ENCODE measurements at places on chromosomes 13 and 19.

GRCh38 chr13:66830940-66831716, 399.0 kb downstream of the PCDH9 start:
- no peak for DNase-seq

GRCh38 chr13:78764665-78765064, 105.7 kb upstream of the OBI1 start:
- no peak for DNase-seq

DNA sequence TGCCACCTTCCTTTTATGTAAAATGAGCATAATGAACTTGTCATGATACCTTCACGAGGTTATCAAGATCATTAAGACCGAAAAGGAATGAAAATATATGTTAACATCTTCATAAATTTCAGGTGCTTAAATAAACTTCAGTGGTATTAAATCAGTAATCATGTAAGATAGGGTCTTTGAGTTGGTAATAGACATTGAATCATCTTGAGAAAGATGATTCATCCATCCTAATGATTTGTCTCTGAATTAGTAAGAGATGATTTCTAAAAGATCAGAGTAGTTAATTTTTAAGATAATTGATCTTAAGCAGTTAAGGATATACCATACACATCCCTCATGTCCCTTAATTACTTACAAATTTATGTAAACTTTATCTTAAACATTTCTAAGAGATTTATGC, 52.0 kb downstream of the COG3 start:
- DNase-seq = no peak

DNA sequence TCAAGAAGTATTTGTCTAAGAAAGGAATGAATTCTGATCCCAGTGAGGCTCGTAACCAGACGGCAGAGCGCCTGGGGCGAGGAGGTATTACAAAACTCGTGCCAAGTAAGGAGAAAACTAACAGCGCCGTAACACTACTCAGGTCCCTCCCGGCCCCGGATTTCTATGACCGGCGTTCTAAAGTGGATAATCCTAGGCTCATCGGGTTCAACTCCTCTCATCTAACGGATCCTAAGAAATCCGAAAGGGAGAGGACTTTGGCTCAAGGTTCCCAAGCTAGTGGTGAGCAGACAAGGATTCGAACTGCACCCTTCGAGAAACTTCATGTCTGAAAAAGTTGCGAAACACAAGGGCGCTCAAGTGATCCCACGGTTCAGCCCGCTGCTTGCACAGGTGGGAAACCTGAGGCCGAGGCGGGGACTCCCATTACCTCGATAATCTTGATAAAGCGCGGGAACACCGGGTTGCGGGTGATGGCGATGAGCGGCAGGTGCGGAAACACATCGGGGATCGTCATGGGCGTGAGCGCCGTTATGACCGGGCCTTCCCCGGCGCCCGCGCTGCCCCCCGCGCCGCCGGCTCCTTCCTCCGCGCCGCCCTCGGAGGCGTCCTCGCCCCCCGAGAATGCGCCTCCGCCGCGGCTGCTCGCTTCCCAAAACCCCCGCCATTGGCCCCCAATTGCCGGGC, 529 bp downstream of the LONP1 start:
- peak; percentile 37 for DNase-seq

DNA sequence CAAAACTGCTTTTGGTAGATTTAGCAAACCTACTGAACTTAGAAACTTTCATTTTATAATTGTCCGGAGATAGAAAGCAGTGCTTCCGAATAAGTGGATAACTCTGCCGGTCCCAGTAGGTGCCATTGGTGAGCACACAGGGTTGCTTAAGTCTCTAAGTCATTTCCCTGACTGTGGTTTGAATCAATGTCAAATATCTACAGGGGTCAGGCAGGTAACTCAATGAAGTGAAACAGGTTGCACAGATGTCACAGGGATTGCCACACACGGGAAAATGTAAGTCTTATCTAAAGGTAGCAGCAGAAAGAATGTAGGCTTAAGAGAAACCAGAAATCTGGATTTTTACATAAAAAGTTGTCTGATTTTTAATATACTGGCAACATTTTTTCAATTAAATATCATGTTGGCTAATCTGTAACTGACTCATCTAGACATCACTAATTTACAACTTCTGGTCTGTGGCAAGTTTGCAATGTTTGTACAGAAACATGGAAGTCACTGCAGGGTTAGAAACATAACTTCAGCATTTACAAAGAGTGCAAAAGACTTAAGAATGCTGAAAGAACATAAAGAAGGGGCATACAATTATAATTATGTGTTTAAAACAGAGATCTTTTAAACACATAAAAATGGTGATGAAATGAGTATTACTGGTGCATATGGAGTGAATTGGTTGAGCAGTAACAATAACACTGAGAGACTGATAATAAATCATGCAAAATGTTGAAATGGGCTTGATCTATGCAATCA, 14.3 kb upstream of the LRRC63 start:
- no peak for DNase-seq

DNA sequence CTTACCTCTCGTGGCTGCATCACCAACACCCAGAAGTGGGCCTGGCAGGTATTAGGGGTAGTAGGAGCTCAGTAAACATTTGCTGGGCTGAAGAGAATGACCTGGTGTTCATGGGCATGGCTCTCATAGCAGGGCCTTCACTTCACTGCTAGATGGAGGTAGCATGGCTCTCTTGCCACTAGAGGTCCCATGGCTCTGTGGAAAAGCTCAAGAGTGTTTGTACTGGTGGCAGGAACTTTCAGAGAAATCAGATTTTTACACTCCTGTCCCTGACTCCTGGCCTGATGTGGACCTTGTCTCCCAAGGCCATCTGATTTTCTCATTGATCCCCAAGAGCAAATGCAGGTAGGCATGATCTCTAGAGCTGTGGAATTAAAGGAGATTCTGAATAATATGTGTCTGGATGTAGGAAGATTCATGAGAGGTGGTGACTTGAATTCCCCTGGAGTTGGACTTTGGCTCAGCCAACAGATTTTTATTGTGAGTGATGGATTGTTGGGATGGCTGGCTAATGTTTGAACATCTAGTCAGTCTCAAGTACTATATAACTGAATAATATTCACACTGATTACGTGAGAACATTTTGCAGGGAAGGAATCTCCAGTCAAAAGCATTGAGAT, 5.7 kb downstream of the ZNF574 start:
- DNase-seq = no peak

- DNase-seq = no peak
These were observed 100.2 kb upstream of the SIAH3 start for GRCh38 chr13:45951724-45952123.

GRCh38 chr13:75404726-75405125, 77.2 kb downstream of the TBC1D4 start:
- no peak for DNase-seq

DNA sequence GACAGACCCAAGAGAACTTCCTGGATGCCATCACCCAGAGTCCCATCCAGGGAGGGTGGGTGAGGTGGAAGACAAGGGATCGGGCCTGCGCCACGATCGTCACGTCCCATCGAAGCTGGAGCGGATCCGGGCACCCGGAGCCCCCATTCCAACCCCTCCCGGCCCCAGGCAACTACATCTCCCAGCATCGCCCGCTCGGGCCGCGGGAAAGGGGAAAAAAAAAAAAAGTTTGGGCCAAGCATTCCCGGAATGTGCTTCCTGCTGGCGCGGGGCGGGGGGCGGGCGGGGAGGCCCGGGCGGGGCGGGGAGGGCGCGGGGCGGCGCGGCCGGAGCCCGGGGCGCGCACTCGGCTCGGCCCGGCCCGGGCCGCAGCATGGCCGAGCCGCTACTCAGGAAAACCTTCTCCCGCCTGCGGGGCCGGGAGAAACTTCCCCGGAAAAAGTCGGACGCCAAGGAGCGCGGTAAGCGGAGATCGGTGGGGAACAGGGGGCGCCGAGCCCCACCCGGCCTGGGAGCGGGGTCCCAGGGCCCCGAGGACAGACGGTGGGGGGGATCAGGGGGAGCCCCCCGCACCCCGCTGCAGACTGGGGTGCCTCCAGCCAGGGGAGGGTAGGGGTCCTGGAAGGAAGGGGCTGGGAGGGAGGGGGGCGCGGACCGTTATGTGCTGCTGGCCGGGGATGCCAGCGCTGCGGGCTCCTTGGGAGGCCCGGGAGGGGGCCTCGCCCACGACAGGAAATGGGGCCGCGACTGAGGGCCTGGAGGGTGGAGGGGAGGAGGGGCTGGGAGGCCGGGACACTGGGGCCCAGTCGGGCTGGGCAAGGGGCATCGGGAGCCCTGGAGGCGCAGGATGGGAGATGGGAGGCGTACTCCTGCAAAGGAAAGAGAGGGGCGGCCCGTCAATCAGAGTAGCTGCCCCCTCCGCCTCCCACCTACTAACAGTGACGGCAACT, at the start of gene SYDE1:
Gene SYDE1, plus strand, starts transcription at position 341 of the 950 bp plus-strand sequence. Its CDS starts 33 bp downstream, at position 374.
- DNase-seq = peak; percentile 28

- DNase-seq = no peak
These were observed 4.1 kb downstream of the ZNF805 start for GRCh38 chr19:57244513-57244912.

GRCh38 chr13:26019881-26020870, 31.6 kb downstream of the SHISA2 start:
- DNase-seq = no peak

GRCh38 chr19:40398417-40399131, 8.6 kb upstream of the HIPK4 start:
- peak; percentile 49 for DNase-seq

DNA sequence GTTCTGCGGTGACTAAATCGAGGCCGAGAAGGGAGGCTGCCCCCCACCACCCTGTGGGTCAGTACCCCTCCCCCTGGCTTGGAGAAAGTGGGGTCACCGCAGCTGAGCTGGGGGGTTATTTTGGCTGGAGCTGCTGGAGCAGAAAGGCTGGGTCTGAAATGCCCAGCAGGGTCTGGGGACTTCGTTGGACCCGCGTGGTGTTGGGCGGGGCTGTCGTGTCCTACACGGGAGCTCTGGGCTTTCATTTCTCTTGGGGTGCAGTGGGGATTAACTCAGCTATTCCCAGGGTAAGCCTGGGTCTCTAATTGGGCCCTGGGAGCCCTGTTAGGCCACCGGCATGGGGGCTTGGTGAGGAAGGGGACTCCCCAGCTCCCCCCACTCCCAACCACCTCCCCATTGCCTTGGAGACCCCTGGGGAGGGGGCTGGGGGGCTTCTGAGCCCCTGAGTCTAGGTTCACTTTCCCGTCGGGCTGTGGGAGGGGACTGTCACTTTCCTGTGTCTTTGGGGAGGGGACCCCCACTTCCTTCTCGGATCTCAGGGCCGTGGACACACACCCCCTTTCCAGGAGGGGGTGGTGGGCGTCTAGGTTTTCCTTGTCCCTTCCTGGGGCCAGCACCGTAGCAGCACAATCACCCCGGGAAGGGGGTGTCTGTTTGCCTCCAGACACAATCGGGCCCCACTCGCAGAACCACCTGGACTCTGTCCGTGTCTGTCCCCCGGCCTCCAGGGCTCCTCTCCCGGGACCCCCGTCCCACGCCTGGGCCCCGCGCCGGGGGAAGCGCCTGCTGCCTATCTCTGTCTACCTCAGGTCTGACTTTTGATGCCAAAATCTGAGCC, 10.2 kb upstream of the WDR18 start:
- DNase-seq = no peak

DNA sequence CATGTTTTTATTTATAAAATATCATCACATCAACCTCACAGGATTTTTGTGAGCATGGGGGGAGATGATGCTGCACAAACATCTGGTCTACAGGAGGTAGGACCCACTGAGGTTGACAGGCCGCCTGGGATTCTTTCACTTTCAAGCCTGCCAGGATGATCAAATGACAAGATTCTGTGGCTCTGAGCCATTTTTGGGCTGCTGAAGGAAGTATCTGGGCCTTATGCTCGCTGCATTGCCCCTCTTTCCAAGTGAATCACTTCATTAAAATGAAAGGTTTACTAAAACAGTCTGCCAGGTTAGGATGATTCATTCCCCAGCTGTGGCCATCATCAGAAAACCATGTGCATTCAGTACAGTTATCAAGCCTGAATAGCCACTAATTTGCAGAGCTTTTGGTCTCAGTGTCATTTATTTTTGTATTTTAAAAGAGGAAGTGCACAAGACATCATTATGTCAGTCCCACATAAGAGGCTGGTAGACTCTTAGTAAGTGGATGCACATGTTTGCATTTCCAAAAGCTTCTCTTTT, 34.4 kb downstream of the STARD13 start:
- DNase-seq = no peak

GRCh38 chr13:21330126-21330861, 128.8 kb downstream of the ZDHHC20 start:
- peak; percentile 18 for DNase-seq

- no peak for DNase-seq
These were observed 345 bp downstream of the ZNF257 start for GRCh38 chr19:22052644-22053013.

GRCh38 chr13:30745906-30746686, 10.8 kb downstream of the ALOX5AP start:
- DNase-seq = no peak

GRCh38 chr19:41273076-41273475, 8.9 kb downstream of the HNRNPUL1 start:
- no peak for DNase-seq

GRCh38 chr13:83024955-83025594, 857.2 kb downstream of the SLITRK1 start:
- no peak for DNase-seq

- no peak for DNase-seq
These were observed 89.8 kb downstream of the KDM4B start for GRCh38 chr19:5058521-5059212.

DNA sequence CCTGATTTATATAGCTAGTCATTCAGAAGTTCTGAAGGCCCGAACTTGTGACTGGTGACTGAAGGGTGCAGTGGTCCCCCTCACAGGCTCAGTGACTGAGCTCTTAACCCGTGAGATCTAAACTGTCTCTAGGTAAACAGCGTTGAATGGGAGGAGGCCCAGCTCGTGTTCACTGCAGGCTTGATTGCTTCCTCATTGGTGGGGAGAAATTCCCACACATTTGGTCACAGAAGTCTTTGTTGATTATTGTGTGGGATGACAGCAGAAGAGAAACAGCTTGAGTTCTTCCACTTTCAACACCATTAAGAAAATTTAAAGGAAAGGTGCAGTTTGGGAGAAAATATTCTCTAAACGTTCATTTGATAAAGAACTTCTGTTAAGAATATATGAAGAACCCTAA, 1178.0 kb downstream of the UQCRFS1 start:
- no peak for DNase-seq
